Stimulated activated naive CD4-positive, alpha-beta T cell treated with Interleukin-2 at 50 U/mL for 16 hours (primary cell): ENCODE measurements at places on chromosomes 6 and 20.

DNA sequence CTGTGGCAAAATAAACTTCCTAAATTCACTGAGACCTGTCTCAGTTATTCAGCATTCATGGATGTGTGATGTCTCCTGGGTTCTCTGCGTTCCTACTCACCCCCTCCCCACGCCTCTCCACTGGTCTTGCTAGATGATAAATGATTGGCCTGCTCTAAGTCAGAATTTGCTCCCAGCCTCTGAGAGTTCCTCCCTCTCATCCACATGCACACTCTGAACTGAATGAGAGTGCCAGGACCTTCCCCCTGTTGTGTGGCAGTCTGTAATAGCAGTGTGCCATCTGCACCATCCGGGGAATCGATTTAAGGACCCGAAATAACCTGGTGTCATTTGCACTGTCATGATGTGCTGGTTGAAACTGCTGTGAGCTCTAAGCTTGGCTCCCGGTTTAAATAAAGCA is 135.8 kb upstream of the AFDN start:
- no peak for DNase-seq

GRCh38 chr6:167512696-167513375 is 187.9 kb downstream of the TTLL2 start:
- no peak for DNase-seq

DNA sequence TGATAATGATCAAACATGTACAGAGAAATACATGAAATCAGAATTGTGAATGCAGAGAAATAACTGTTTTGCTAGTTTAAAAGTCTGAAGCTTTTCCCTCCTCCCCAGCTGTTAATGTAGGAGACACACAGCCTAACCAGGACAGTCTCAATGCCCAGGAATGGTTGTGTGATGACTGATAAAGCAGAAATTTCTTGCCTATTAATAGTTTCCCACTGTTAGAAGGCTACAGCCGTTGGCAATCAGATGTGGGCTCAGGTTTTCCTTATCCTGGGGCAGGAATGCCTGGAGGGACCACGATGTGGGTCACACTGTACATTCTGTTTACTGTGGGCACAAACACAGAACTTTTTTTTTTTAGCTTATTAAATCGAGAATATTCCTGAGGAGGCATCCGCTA is 1.9 kb downstream of the PPP1R3D start:
- DNase-seq: no peak

GRCh38 chr20:19915111-19915798 is 101.9 kb upstream of the NAA20 start:
- no peak for DNase-seq

- DNase-seq: no peak
Observed at GRCh38 chr6:165484178-165484889, 174.9 kb upstream of the C6orf118 start.

GRCh38 chr20:11266571-11266970 is 592.8 kb upstream of the JAG1 start:
- DNase-seq: no peak

- DNase-seq: no peak
Observed at GRCh38 chr20:23201658-23202057, 115.5 kb upstream of the CD93 start.

DNA sequence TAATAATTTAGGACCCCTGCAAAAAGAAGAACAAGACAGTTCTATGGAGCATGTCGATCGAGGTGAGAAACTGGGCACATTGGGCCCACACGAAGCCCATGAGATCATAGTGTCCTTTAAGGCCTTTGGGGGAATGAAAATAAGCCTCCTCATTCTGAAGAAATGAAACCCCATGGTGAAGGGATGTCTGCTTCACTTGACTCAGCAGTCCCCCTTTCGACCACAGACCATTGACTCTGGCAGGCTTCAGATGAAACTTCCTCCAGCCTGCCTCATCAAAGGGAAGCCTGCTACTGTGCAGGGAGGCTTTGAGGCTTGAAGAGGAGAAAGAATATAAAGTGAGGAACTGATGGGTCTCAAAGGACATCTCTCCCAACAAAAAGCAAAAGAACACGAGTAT is 144.2 kb upstream of the FBXL4 start:
- no peak for DNase-seq

DNA sequence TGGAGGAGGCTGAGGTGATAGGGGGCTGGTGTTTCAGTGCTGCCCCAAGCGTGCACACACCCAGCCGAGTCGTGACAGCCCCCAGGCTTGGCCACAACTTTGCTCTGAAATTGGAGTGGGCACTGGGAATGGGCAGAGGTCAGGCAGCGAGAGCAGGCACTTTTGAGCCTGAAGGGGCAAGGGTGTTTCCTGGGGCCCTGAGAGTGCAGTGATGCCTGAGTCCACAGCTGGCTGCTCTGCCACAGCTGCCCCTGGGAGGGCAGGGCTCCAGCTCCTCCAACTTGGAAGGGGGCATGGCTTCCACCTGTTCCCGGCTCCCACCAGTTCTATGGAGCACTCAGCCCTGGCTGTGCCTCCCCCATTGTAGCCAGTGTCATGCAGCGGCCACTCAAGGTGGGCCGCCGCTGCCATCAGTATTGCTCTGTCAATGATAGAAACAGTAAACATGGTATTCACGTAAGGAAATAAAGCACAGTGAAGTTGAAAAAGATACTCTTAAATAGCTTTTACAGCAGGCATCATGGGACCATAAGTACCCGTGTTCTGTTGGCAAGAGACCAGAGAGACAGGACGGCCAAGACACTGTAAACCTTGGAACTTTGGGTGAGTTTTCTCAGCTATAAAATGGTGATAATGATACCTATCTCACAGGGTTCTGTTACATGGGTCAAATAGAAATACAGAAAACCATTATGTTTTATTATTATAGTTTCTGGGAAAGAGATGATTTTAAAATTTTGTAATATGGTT is 108.9 kb downstream of the THEMIS start:
- DNase-seq: no peak

DNA sequence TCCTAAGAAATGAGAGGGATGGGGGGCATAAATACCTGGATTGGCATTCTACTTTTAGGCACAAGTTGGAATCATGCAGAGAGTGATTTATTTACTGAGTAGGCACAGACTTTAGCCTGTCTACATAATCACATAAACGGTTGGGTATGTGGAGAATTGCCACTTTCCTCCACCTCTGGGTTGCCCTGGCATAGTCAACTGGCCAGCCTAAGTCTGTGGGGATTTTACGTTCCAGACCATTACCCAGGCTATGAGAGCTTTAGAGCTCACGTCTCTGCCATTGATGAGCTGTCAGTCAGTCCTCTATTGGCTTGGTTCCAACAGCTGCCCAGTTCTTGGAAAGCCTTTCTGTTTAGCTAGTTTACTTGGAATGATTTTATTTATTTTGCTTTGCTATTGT is 5.0 kb upstream of the BHLHE23 start:
- no peak for DNase-seq

GRCh38 chr20:11207749-11208502 is 534.1 kb upstream of the JAG1 start:
- DNase-seq: no peak

GRCh38 chr20:50837532-50838321 is 42.9 kb downstream of the BCAS4 start:
- DNase-seq: no peak

GRCh38 chr20:10357061-10357708 is 76.8 kb downstream of the MKKS start:
- no peak for DNase-seq

- DNase-seq: no peak
Observed at GRCh38 chr6:16739329-16739801, 21.9 kb downstream of the ATXN1 start.

DNA sequence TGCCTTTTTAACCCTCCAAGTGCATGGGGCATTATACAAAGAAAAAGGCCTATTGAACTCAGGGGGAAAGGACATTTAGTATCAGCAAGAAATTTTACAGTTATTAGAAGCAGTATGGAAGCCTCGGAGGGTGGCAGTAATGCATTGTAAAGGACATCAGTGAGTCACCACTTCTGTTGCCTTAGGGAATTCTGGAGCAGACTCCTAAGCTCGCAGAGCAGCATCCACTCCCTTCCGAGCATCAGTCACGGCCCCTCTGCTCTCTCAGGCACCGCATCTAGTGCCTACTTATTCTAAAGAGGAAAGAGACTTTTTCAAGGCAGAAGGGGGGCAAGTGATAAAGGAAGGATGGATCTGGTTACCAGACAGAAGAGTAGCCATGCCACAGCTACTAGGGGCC is 296.5 kb downstream of the RNGTT start:
- DNase-seq: no peak

DNA sequence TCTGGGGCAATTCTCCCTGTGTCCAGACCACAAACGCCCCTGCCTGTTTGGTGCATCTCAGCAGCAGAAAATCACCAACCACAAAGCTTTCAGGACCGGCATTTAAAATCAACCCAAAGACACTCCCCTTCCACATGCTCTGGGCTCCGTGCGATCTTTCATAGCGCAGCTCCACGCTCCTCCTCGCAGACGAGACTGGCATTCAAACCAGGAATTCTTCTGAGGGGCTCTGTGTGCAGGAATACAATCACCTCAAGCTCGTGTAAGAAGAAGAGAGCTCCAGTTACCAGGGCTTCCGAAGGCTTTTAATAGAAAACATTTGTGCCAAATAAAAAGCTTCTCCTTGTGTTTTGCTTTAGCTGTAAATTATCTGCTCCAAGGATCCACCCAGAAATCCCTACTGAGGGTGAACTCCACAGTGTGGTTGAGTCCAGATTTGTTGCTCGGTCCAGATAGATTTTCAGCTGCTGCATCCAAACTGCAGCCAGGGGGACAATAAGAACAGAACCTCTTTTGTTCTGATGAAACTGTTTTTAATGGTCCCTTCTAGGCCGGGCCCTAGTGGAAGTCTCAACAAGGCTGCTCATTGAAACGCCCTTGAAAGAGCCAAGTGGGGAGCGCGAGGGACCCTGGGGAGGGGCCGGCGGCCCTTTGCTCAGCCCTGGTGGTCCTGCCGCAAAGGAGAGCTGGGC is 16.4 kb upstream of the BMP7 start:
- DNase-seq: no peak

- no peak for DNase-seq
Observed at GRCh38 chr6:41931792-41932191, 9.8 kb downstream of the CCND3 start.

- DNase-seq: no peak
Observed at GRCh38 chr6:15296735-15297134, 50.9 kb downstream of the JARID2 start.

- no peak for DNase-seq
Observed at GRCh38 chr20:22499515-22500166, 84.7 kb downstream of the FOXA2 start.

DNA sequence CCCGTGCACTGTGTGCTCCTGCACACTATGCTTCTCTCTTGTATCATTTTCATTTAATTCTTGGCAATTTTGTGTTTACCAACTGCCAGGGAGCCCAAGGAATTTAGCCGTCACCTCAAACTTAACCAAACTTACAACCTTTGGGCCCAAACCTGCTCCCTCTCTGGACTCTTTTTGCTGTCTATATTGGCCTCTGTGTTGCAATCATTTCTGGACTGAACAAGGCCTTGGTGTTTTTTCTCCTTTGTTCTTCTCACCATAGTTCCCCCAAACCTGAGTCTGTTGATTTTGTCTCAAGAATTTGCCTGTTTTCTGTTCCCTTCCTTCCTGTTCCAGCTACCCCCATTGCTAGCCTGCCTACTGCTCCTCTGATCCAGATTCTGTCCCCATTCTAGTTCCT is 19.2 kb downstream of the DCBLD1 start:
- DNase-seq: no peak

DNA sequence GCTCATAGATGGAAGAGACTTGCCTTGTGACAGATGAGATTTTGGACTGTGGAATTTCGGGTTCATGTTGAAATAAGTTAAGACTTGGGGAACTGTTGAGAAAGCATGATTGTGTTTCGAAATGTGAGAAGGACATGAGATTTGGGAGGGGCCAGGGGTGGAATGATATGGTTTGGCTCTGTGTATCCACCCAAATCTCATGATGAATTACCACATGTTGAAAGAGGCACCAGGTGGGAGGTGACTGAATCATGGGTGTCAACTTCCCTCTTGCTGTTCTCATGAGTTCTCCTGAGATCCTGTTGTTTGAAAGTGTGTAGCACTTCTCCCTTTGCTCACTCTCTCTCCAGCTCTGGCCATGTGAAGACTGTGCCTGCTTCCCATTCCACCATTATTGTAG is 17.9 kb downstream of the AHI1 start:
- DNase-seq: no peak

GRCh38 chr6:134058622-134059366 is 6.4 kb upstream of the SLC2A12 start:
- DNase-seq: no peak

GRCh38 chr6:12761376-12762115 is 45.0 kb downstream of the PHACTR1 start:
- DNase-seq: no peak

DNA sequence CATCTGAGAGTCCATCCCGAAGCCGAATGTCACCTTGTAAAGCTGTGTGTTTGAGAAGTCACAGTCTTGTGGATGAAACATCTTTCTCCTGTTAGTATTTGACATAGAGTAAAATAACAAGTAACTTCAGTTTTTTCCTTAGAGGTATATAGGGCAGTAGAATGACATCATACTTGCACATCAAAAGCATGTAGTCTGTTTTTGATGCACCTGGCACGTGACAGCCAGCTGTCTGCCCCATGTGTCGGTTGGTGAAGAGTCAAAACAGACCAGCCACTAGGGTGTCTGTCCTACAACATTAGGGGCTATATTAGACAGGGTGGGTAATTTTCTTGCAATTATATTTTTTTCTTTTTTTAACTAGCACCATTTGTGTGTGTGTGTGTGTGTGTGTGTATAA is 70.2 kb downstream of the SNX9 start:
- peak; percentile 6 for DNase-seq

DNA sequence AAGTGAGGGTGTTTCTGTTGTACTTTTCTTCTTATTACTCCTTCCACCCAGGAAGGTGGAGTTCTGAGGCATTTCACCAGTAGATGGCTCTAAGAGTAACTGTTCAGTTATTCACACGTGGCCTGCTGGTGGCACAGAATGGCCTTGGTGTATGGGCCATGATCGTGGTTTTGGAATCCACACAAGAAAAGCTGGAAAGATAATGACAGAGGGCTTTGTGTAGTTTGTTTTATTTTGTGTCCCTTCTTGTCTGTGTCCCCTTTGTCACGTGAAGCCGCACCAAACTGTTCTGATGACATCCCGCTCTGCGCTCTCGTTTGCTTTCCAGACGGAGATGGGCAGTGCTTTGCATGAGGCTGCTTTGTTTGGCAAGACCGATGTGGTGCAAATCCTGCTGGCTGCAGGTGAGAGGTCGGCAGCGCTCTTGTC is 93.4 kb downstream of the ANKS1A start:
- no peak for DNase-seq

GRCh38 chr6:25122001-25122400 is 157.2 kb upstream of the CARMIL1 start:
- no peak for DNase-seq
